CD14-positive monocyte (primary cell): ENCODE measurements at places on chromosomes 3 and 15. TPM values are rescaled to one million over a fixed set of nuclear protein-coding genes. Genes with fewer than 3 reads are reported as not detected.

GRCh38 chr3:148856384-148856783 is 8.7 kb upstream of the CPA3 start:
- no peak for DNase-seq

The GABRB3 gene
- polyA plus RNA-seq, result not detected

The GXYLT2 gene
- polyA plus RNA-seq, result not detected in 2 replicates

The ZSCAN29 gene
- 2.6 TPM for polyA plus RNA-seq
